ENCODE measurements at places on chromosomes 1 and 21.
A peak's percentile ranks its signal among the peaks of the same experiment; 100 is the strongest.

- DNase-seq: no peak
Observed at GRCh38 chr1:59383963-59384362, 87.1 kb downstream of the FGGY start.

DNA sequence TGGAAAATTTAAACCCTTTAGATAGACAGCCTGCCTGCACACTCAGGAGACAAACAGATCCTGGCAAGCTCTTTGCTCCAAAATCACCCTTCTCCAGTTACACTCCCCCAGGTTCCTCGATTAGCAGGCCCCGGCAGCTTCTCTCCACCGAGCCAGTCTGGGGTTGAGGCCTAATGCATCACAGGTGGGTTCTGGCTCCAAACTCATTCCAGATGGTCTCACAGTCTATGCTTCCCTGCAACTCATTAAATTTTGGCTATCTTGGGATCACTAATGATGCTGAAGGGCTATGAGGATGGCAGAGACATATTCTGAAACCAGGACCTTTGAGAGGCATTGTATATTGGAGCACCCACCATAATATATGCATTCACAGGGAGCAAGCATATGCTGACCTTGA, 559.8 kb upstream of the USP24 start:
- no peak for DNase-seq

DNA sequence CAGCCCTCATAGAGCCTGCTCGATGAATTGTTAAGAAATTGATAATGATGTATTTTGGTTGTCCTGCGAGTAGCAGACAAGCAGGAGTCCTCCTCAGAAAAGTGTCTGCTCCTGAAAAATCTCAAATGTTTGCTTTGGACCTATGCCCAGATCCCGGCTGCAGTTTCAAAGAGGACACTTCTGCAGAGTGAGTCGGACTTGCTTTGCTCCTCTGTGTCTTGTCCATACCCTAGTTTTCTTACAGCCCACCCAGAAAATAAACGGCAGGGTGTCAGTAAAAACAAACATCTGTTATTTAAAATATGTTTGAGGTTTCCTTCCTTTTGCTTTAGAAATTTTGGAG, 2.8 kb downstream of the S100A10 start:
- DNase-seq: no peak

- no peak for DNase-seq
Observed at GRCh38 chr1:11617314-11617713, 36.9 kb downstream of the FBXO2 start.

DNA sequence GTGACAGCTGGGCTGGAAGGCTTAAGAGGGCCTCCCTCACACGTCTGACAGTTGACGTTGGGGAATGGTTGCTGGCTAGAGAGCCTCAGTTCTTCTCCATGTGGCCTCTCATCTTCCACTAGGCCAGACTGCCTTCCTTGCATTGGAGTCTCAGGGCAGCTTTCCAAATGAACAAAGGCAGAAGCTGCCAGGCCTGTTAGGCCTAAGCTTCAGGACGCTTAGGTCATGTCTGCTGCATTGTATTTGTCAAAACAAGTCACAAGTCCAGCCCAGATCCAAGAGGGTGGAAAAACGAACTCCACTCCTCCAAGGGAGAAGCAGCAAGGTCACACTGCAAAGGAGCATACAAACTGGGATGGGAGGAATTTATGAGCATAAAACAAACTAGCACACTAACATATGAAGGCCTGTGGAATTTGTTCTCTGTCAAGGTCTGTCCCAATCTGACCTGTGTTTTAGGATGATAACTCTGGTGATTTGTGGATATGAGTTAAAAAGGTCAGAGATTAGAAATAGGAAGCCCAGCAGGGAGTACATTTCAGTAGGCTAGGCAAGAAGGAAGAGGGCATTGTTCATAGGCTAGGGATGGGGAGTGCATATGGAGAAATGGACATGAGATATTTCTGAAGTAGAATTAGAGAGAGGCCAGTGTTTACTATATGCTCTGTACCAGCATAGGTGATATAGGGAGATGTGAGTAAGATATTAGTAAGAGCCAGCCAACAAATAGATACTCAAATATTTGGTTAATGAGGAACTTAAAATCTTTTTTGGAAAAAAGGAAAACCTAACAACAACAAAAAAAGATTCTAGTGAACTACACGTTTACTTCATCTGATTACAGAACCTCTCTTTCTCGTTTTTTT, 29.1 kb upstream of the CNN3 start:
- DNase-seq: no peak

- DNase-seq: no peak
Observed at GRCh38 chr21:39084073-39084472, 99.2 kb downstream of the PSMG1 start.

DNA sequence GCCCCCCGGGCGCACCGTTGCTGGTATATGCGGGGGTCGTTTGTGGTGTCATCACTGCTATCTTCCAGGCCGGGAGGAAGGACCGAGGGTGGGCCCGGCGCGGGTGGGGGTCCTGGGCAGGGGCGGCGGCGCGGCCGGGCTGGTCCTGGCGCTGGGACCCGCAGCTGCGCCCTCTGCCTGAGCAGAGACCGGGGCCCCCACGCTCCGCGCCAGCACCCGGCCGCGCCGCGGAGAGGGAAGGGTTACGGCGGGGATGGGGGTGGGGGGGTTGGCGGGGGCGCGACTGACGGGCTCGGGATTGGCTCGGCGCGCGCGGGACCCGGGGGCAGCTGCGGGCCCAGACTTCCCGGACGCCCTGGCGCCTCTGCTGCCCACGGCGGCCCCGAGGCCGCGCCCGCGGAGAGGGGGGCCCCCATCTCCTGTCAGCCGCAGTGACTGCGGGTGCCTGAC, 13.8 kb upstream of the SAMD11 start:
- no peak for DNase-seq

- no peak for DNase-seq
Observed at GRCh38 chr1:117014209-117014608, 12.6 kb downstream of the CD101 start.

DNA sequence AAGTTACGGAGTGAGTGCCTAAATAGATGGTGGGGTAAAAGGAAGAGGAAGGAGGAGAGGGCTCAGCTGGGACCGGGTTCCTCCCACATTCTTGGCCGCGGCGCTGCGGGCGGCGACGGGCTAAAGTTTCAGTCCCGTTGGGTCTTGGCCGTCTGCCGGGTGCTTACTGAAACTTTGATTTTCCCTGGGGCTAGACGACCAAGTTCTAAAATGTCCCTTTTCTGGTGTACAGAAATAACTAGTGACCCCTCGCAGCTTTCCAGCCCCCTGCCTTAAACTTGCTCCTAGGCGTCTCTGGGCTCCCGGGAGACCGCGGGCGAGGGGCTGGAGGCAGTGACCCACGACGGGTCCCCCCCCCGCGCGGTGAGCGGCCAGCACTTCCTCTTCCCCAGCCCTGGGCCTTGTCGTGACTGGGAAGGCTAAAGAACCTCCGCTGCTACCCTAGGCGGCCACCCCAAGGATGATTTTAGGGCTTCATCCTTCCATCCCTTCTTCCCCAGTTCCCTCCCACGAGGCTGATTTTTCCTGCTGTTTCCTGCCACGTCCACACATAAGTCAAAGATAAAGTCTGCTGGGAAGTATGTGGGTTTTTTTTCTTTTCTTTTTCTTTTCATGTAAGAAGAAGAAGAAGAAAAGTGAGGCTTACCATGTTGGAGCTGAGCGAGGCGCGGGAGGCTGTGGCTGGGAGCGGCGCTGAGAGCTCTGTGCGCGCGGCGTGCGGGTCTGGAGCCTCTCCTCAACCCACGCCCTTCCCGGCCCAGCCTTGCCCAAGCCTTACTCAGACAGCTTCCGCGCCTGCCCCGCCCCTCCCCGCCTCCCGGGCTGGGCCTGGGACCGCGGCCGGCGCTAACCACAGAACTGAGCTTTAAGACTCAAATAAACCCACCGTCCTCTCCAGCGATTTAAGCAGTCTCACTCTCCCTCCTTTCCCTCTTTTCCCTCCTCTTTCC, at the start of gene S100A11:
TSS of gene S100A11 (minus strand) at position 738 of the 950 bp plus-strand sequence. CDS start at position 649, 89 bp downstream.
- DNase-seq: no peak

DNA sequence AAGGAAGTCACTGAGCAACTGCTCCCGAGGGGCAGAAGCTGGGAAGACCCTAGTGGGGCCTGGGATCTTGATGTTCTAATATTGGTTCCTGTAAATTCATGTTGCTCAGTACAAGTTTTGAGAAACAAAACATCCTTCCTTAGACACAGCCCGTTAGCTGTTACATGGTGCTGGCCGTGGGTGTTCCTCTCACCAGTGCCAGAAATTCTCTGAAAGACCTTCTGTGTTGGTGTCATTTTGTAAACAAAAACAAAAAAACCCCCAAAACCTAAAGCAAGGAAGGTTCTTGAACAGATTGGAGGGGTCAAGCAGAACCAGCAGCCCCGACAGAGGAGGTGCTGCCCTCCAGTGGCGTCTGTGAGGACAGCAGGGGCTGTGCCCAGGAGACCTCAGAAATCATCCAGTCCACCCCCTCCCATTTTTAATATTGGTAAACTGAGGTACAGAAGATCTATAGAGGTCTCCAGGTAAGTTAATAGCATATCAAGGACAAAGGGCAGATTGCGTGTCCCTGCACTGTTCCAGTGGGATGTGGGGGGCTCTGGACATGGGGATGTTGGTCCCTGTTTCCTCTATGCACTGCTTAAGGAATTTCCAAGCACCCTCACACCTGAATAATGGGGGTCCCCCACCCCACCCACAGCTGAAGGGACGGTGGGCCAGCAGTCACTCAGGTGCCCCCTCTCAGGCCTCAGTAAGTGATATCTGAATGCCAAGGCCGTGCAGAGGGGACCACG, 38.2 kb downstream of the SLC2A7 start:
- no peak for DNase-seq

DNA sequence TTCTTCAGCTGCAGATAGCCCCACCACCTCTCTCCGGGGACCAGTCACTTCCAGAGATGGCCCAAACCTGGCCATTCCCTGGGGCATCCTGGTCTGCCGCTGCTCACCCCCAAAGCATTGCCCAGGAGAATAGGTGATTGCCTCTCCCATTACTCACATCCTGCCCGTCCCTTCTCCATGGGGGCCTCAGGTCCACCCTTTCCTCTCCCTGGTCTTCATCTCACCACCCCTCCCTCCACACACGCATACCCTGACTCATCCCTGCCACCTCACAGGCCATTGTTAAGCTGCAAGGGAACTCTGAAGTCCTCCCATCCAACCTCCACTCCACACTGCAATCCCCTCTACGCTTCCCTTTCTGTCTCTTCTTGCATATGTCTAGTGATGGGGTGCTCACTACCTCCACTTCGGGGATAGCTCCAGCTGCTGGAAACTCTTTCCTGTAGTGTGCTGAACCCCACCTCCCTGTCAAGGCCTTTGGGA, at the start of gene PLEKHG5:
TSS of gene PLEKHG5 (minus strand) at position 188 of the 483 bp plus-strand sequence. CDS start 14,096 bp downstream, outside the sequence.
- DNase-seq: peak; percentile 57

GRCh38 chr1:67534627-67535065, 104.4 kb upstream of the SERBP1 start:
- no peak for DNase-seq

- no peak for DNase-seq
Observed at GRCh38 chr1:110119843-110120242, 7.6 kb downstream of the UBL4B start.

DNA sequence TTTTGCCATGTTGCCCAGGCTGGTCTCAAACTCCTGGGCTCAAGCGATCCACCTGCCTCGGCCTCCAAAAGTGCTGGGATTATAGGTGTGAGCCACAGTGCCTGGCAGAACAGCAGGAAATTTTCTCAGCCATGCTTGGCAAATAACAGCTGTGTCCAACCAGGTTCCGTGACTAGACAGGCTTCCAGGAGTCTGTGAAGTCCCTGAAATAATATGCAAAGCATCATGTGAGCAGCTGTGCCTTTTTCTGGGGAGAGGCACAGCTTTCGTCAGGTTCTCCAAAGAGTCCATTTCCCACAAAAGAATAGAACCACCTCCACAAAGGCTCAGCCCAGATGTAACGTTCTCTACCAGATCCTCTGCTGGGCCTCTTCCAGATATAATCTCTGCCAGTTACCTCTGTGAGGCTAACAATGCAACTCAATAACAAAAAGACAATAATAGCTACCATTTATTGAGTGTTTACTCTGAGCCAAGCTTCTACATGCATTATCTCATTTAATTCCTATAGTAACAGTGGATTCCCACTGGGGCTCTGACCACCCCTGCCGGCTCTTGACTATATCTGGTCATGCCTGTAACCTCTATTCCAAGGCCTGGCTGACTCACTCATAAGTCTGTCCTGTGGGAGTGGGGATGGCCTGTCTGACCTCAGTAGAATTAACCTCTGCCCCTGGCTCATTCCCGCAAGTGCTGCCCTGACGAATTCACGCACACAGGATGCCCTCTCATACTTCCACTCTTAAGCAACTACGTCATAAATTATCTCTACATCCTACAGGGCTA, 4.0 kb upstream of the NKAIN1 start:
- peak; percentile 40 for DNase-seq

GRCh38 chr1:232416026-232416568, 213.8 kb downstream of the SIPA1L2 start:
- DNase-seq: no peak

DNA sequence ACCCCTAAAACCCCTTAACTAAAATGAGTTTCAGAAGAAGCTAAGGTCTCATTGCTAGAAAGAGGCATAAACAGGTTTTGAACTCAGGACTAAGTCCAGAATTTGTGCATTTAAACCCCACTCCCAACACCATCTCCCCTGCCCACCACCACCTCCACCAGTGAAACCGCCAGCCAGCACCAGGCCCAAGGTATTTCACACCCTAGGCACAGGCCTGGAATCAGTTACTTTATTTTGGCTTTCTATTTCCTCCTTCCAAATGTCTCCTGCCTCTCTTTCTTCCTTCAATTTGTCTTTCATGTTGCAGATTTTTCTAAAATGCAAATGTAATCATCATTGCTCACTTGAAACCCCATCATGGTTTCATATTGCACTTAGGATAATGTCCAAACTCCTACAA, 1.9 kb upstream of the IPO13 start:
- DNase-seq: no peak

GRCh38 chr21:37717534-37717933, 198.7 kb downstream of the KCNJ6 start:
- no peak for DNase-seq

DNA sequence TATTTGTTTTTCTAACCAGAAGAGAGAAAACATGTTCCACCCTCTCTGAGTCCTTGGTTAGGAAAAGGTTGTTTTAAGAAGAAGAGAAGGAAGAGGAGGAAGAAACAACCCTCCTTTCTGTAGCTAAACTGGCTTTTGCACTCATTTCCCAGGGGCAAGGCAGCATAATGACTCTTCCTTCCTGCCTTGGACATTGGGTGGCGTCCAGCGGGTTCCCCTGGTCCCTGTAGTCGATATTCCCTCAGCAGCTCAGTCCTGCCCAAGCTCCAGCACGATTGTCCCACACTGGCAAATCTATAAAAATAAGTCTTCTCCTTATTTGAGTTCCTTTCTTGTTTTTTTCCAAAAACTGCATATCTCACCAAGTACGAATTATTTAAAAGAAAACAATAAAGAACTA, 81.2 kb downstream of the TEX35 start:
- DNase-seq: no peak

DNA sequence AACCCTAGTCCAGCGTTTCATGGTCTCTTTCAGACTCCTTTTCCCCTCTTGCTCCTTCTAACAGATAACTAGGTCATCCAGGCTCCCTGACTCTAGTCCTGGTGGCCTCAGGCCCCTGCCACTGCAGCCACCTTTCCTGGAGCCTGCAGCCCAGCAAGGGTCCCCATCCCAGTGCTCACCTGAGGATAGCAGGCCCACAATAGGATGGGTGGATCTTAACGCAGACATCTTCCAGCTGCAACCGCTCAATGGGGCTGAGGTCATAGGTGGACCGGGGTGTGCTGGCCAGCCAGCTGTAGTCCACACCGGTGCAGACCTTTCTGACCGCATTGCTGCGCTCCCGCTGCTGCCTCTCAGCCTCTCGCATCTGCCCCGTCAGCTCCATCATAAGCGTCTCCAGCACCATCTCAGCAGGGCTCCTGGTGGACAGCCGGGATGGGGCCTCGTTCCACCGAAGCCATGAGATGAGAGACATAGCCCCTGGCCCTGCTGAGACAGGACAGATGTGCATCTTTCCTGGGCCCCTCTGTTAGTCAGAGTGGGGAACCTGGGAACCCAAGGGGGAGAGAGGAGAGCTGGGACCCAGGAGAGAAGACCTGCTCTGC, 10.9 kb downstream of the RD3 start:
- no peak for DNase-seq
